ENCODE measurements at places on chromosomes 3 and 15. TPM values are rescaled to one million over a fixed set of nuclear protein-coding genes. Genes with fewer than 3 reads are reported as not detected.
A peak's percentile ranks its signal among the peaks of the same experiment; 100 is the strongest.

DNA sequence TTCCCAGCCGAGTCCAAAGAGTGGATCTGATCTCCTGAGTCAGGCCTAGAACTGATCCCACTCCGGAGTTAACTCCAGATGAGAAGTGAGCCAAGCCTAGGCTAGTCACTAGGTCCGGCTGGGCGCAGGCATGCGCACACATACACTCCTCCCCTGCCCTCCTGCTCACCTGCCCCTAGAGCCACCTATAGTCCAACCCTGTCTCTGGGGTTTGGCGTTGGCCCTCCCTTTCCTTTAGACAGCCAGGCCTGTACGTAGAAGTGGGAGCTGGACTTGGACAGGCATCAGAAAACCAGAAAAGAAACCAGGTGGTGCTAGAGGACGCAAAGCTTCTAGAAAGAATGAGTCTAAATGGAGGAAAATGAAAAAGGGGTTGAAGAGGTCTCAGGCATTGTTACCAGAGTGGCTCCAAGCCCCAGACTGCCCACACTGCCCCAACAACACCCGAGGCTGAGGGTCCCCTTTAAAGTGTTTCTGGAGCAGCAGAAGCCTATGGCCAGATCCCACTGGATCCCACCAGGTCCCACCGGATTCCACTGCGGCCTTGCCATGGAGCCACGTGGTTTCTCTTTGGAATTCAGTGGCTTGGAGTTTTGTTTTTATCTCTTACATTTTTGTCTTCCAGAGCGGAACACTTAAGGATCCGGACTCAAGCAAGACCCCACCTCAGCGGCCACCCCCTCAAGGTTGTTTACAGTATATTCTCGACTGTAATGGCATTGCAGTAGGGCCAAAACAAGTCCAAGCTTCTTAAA is 24.2 kb upstream of the TIMP4 start:
- DNase-seq, result no peak
- peaks cover 7% of the 10 kb centered on the region for H3K4me1 ChIP-seq
- no peak overlapping the region for H3K4me3 ChIP-seq
- no peaks in the 10 kb centered on the region for H3K36me3 ChIP-seq
- H3K27ac ChIP-seq, result no peak overlapping the region
- H3K27me3 ChIP-seq, result no peaks in the 10 kb centered on the region

- H3K36me3 ChIP-seq, result peaks cover 63% of the 10 kb centered on the region
- peak overlapping the region; percentile 98 for H3K27ac ChIP-seq
- peak; percentile 68 for DNase-seq
- peaks cover 70% of the 10 kb centered on the region for H3K4me1 ChIP-seq
- H3K27me3 ChIP-seq, result no peaks in the 10 kb centered on the region
Observed at GRCh38 chr15:100919481-100920405, 586 bp downstream of the LRRK1 start.

DNA sequence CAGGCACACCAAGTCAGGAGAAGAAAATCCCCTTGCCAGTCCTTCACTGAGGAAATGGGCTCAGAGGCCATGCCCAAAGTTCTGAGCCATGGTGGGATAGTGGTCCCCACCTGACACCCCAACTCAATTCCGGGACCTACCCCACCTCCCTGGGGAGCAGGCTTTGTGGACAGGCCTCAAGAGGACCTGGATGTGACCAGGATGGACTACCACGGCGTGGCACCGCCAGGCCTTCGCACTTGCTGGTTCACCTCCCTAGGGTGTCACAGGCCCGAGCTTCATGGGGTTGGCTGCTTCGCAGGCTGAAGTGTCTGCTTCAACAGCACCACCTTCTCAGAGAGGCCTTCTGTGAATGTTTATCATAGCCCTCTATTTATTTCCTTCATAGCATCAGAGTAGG is 31.7 kb downstream of the POC1A start:
- H3K36me3 ChIP-seq, result 0 out of 2 replicates have a peak, but pooled peaks cover 3% of the 10 kb centered on the region
- no peaks in the 10 kb centered on the region for H3K27me3 ChIP-seq
- H3K27ac ChIP-seq, result no peak overlapping the region
- no peak for DNase-seq

- H3K4me3 ChIP-seq, result no peak overlapping the region
- no peaks in the 10 kb centered on the region for H3K36me3 ChIP-seq
- no peak for DNase-seq
- peaks cover 2% of the 10 kb centered on the region for H3K27me3 ChIP-seq
- no peak overlapping the region for H3K27ac ChIP-seq
Observed at GRCh38 chr3:194779729-194780224, 94.1 kb downstream of the FAM43A start.

PAK2 gene
- total RNA-seq, result 102 TPM

DNA sequence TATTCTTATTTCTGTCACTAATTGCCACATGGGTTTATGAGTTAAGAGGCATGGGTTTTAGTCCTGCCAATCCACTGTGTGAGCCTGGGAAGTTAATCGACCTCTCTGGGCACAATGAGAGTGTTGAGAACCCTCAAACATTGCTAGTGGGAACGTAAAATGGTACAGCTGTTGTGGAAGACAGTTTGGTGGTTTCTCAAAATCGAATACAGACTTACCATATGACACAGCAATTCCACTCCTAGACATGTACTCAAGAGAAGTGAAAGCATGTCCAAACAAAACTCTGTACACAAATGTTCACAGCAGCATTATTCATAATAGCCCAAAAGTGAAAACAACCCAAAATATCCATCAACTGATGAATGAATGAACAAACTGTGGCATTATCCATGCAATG is 5.7 kb upstream of the GNB5 start:
- DNase-seq, result no peak
- no peak overlapping the region for H3K4me3 ChIP-seq
- H3K27me3 ChIP-seq, result no peaks in the 10 kb centered on the region
- H3K4me1 ChIP-seq, result no peaks in the 10 kb centered on the region
- no peak overlapping the region for H3K27ac ChIP-seq

GRCh38 chr3:108415661-108416060 is 94.7 kb downstream of the MYH15 start:
- no peaks in the 10 kb centered on the region for H3K36me3 ChIP-seq
- H3K27me3 ChIP-seq, result no peaks in the 10 kb centered on the region
- no peak overlapping the region for H3K4me3 ChIP-seq
- no peak for DNase-seq
- H3K4me1 ChIP-seq, result no peaks in the 10 kb centered on the region
- no peak overlapping the region for H3K27ac ChIP-seq

- no peak overlapping the region for H3K27ac ChIP-seq
- peak; percentile 41 for DNase-seq
- no peak overlapping the region for H3K4me3 ChIP-seq
- H3K27me3 ChIP-seq, result no peaks in the 10 kb centered on the region
- no peaks in the 10 kb centered on the region for H3K4me1 ChIP-seq
Observed at GRCh38 chr15:39887832-39888231, 32.2 kb downstream of the GPR176 start.

DNA sequence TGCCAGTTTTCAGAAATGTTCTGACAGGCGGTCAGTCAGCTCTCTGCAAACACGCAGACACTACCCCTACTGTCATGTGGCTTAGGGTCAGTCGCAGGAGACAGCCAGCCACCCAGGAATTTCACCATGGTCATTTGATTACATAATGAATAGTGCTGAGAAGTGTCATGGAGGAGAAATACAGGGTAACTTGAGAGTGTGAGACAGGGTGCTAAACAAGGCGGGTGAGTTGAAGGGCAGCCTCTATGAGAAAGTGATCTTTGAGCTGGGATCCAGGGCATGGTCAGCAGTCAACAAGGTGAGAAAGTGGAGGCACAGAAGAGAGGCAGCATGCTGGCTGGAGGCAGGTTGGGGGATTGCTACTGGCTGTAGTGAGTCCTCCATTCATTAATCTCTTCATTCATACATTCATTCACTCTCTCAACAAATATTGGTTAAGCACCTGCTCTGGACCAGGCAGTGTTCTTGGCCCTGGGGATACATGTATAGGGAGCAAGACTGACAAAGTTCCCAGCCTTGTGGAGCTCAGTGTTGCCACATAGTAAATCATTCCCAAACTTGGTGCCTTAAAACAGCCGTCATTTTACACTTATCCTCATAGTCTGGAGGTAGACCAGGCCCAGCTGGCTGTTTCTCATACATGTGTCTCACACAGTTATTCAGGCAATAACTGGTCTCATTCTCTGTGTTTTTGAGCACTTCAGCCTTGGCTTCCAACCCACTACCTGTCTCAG is 14.8 kb downstream of the PXYLP1 start:
- H3K4me1 ChIP-seq, result no peaks in the 10 kb centered on the region
- no peaks in the 10 kb centered on the region for H3K27me3 ChIP-seq
- H3K36me3 ChIP-seq, result no peaks in the 10 kb centered on the region
- no peak overlapping the region for H3K27ac ChIP-seq
- no peak for DNase-seq

TMCO5A gene
- not detected for total RNA-seq

DNA sequence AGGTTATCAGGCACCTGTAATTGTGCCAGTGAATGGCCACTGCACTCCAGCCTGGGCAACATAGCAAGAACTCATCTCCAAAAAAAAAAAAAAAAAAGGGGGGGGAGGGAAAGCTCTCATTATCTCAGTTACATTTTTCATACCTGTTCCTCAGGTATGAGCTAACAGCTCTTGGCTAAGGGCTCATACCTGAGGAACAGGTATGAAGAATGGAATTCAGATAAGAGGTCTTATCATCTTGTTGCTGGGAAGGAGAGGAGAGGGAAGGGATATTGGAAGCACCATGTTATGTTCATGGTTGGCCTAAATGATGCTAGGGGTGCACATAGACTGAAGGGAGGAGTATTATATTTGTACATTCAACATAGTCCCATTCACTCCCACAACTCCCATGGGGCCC is 2.6 kb downstream of the SLC15A2 start:
- H3K4me1 ChIP-seq, result no peaks in the 10 kb centered on the region
- DNase-seq, result no peak
- no peak overlapping the region for H3K4me3 ChIP-seq

DNA sequence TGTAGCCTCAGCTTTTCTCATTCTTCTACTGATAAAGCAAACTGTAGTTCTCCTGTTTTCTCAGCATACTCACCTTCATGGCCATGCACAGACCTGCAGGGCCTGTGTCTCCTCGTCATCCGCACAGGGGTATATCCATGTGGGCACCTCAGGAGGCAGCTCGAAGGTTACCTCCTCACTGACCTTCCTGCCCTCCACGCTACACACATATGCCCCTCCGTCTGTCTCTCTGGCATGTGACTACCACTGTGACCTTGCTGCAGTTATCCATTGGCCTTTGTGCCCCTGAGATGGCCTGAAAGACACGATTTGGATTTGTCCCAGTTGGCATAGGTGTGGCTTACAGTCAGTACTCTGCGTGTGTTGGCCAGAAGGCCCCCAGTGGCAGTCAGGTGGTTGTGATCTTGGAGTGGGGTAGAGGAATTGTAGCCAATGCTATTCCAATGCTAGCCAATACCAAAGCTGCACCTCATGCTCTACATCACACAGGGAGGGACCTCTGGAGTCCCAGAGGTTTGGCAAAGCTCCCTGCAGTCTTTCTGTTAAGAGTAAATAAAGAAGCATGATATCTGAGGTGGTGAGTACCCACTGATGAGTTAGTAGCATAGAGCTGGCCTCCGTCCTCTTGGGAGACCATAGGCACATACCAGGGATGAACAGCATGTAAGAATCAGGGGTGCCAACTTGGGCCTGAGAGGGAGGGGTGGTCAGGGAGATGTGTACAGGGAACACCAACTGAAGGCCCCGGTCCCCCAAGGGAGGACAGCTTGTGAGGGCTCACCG is 143.4 kb downstream of the EEFSEC start:
- no peak overlapping the region for H3K4me3 ChIP-seq
- no peaks in the 10 kb centered on the region for H3K4me1 ChIP-seq
- H3K27ac ChIP-seq, result no peak overlapping the region
- no peak for DNase-seq
- H3K36me3 ChIP-seq, result no peaks in the 10 kb centered on the region
- H3K27me3 ChIP-seq, result no peaks in the 10 kb centered on the region

GRCh38 chr15:60793656-60794055 is 314.7 kb upstream of the ICE2 start:
- DNase-seq, result no peak
- H3K4me1 ChIP-seq, result peaks cover 8% of the 10 kb centered on the region
- H3K4me3 ChIP-seq, result no peak overlapping the region
- no peaks in the 10 kb centered on the region for H3K27me3 ChIP-seq
- no peak overlapping the region for H3K27ac ChIP-seq

DNA sequence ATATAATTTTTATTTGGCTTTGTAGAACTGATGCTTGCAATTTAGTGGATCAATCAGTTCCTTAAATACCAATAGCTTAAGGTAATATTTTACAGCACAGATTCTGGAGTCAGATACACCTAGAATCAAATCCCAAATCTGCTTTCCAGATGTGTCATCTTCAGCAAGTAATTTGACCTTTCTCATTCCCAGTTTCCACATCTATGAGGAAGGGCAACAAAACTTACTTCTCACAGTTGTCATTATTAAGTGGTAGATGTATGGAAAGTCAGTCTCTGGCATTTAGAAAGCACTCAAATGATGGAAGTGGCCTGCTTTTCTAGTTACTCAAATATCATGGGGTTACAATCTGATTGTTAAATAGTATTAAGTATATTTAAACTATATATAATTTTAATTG is 767.0 kb downstream of the CADM2 start:
- no peak for DNase-seq
- no peak overlapping the region for H3K27ac ChIP-seq
- H3K4me1 ChIP-seq, result no peaks in the 10 kb centered on the region

- H3K4me1 ChIP-seq, result no peaks in the 10 kb centered on the region
- H3K27me3 ChIP-seq, result no peaks in the 10 kb centered on the region
- no peak overlapping the region for H3K27ac ChIP-seq
Observed at GRCh38 chr15:44813231-44813630, 76.9 kb downstream of the TRIM69 start.

GRCh38 chr3:120451272-120451761 is 525 bp upstream of the FSTL1 start:
- no peaks in the 10 kb centered on the region for H3K36me3 ChIP-seq
- no peak for DNase-seq
- H3K4me3 ChIP-seq, result no peak overlapping the region

TM4SF18 gene
- not detected for total RNA-seq

- no peaks in the 10 kb centered on the region for H3K27me3 ChIP-seq
- no peak overlapping the region for H3K4me3 ChIP-seq
Observed at GRCh38 chr3:196339493-196340254, 1.5 kb upstream of the TM4SF19 start.

PLAAT1 gene
- total RNA-seq, result not detected

DNA sequence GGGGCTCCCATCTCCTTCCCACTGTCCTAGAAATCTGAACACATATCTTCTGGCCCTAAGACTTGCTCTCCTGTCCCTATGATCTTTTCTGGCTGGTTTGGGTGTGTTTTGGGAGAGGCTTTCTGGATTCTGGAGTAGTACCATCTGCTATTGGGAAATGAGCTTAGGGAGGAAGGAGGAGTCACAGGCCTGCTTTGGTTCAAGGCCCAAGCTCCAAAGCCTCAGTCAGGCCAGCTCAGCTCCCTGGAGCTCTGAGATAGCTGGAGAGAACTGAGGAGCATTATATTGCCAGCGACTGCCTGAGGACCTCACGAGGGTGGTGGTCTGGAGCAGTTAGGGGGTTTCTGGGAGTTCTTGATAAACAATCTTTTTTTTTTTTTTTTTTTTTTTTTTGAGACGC is 18.7 kb downstream of the RASGRF1 start:
- H3K27ac ChIP-seq, result no peak overlapping the region
- peaks cover 21% of the 10 kb centered on the region for H3K4me1 ChIP-seq
- no peak overlapping the region for H3K4me3 ChIP-seq
- H3K27me3 ChIP-seq, result no peaks in the 10 kb centered on the region
- no peaks in the 10 kb centered on the region for H3K36me3 ChIP-seq

GRCh38 chr3:143326983-143327778 is 207.6 kb downstream of the CHST2 start:
- H3K27ac ChIP-seq, result no peak overlapping the region
- no peaks in the 10 kb centered on the region for H3K27me3 ChIP-seq
- H3K4me1 ChIP-seq, result peaks cover 34% of the 10 kb centered on the region
- H3K36me3 ChIP-seq, result no peaks in the 10 kb centered on the region
- peak; percentile 67 for DNase-seq

GRCh38 chr15:49075881-49076280 is 29.6 kb upstream of the SECISBP2L start:
- no peak overlapping the region for H3K4me3 ChIP-seq
- no peak overlapping the region for H3K27ac ChIP-seq
- no peaks in the 10 kb centered on the region for H3K27me3 ChIP-seq
- H3K36me3 ChIP-seq, result no peaks in the 10 kb centered on the region
- H3K4me1 ChIP-seq, result no peaks in the 10 kb centered on the region
- DNase-seq, result no peak

Measured in Karpas-422 (cell line).